GM12865 (cell line): ENCODE measurements at places on chromosomes 6 and 20.

DNA sequence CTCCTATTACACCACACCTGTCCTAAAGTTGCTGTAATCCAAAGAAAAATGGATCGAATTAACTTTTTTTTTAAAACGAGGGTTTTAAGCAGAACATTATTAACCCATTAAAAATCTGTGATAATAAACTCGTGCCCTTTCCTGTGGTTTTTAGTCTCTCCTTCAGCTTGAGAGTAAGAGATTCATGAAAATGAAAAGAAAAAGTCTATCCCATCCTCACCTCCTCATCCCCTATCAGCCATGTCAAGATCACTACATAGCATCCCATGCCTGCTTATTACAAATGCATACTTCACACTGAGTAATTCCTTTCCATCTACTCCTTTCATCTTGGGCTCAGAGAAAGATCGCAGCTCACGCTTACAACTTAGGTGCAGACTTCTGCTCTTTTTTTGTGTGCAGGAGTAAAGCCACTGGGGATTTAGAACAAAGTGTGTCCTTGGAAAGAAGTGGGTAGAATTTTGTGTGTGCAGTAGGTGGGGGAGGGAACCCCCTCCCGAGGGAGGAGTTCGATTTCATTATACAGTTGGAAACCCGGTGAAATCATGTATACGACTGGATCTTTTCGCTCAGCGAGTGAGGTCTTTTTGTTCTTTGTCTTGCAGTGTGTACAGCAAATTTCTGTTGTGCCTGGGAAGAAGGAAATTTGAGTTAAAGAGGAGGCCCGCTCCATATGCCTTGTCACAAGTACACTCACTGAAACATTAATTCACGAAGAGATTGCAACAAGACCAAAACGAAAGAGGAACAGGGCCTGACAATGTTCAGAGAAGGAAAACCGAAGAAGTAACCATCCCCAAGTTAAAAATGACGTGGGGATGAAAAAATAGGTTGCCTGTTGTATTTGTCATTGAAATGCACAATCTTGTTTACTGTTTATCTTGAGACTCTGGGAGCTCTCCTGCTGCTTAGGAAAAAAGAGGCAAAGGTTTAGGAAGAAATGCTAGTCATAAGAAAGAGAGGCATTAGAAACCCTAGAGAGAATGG, 146.5 kb upstream of the ZNF217 start:
- DNase-seq = peak; percentile 80

DNA sequence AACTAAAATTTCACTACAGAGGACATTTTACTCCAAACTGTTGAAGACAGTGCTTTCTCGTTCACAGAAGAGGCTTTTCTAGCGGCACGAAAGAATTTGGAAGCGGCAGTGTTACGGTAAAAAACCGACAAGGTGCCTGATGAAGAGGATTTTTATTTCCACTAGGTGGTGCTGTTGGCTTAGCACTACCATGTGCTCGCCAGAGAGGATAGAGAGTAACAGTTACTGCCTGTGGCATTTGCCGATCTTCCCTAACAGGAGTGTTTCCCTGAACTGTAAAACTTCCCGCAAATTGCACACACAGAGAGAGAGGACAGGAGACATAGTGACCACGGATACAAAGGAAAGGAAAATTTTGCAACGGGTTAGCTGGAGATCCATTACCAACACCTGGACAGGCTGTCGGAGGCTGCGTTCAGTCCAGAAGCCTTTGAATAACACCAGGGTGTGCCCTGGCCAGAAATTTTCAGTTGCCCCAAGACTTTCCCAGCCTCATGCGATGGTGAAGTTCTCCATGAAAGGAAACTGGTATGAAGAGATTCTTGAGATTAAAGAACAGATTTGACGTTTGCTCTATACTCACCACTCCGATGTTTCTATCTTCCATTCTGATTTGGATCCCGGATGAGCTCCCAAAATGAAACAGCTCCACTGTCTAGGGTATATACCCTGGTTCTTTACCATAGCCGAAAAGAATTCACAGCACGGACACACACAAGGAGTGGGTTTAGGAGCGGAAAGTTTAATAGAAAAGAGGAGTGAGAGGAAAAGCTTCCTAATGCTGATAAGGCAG, 48.1 kb downstream of the HLA-DPB1 start:
- DNase-seq = peak; percentile 53

DNA sequence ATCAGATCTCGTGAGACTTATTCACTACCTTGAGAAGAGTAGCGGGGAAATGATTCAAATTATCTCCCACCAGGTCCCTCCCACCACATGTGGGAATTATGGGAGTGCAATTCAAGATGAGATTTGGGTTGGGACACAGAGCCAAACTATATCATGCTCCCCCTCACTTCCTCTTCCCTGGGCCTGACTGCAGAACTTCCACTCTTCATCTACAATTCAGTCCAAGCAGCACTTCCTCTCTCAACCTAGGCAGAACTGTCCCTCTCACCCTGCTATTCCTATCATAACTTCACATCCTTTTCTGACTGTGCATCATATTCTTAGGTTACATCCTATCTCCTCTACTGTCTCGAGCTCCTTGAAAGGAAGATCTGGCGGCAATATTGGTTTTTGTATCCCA, 184.0 kb upstream of the HDDC2 start:
- no peak for DNase-seq

- no peak for DNase-seq
Observed at GRCh38 chr6:33577106-33577535, 3.0 kb downstream of the BAK1 start.

- DNase-seq = peak; percentile 43
Observed at GRCh38 chr6:158323561-158323958, 11.3 kb downstream of the TULP4 start.

GRCh38 chr6:22755605-22756004, 186.2 kb downstream of the HDGFL1 start:
- DNase-seq = no peak

GRCh38 chr6:85273870-85274269, 176.0 kb upstream of the NT5E start:
- DNase-seq = no peak

DNA sequence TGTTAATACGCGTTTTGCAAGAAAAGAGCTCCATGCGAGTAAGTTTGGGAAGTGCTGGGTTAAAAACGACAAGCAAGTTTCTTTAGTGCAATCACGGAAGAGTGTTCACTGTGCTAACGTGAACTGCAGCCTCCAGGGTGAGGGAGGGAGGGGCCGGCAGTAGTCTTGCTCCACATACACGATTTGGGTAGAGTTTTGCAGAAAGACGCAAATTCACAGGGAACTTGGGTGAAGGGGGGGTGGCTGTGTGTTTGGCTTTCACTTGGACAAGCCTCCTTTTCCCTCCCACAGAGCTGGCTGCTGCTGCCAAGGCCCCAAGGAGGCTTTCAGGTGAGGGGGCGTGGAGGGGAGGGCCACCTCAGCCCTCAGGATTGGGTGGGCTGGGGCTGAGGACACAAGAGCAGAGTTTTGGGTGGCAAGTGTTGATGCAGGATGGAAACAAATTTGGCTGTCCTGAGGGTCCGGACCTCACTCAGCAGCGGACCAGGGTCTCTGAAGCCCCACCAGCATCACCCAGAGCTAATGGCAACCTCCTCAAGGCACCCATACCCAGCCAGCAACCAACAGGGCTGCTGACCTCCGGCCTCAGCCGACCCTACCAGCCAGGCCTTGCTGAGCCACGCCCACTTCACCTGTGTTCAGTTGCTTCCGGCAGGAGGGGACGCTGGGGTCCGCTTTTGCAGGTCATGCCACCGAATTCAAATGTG, 204.5 kb downstream of the ERMARD start:
- DNase-seq = no peak

- no peak for DNase-seq
Observed at GRCh38 chr20:64119301-64119680, 11.9 kb upstream of the NPBWR2 start.

DNA sequence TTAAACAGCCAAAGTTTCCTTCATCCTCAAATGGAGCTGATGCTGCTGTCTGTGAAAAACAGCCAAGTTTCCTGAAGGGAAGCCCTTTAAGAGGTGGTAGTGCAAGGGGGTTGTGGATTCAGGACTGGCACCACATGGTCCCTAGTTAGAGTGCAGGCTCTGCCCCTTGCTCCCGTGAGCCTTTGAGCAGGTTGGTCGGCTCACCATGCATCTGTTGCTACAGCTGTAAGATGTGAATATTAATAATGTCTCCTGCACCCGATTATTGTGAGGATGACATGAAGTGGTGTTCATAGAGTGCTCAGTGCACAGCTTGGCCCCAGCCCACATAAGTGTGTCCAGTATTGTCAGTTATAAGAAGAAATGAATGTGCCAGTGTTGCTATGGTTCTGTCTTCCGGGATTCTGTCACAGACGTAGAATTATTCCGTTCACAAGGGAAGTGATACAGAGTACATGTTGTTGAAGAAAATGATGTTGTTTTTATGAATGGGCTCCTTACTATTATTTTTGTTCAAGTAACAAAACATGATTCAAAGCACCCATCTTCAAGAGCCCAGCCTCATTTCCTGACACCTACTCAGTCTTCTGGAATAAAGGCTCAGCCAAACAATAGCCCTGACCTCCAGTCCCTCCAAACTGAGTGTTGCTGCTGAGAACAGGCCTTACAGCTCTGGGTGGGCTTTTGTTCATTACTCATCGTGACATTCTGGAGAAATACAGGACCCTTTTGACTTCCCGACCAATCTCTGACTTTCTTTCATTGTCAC, 2.9 kb upstream of the PKIG start:
- DNase-seq = no peak

DNA sequence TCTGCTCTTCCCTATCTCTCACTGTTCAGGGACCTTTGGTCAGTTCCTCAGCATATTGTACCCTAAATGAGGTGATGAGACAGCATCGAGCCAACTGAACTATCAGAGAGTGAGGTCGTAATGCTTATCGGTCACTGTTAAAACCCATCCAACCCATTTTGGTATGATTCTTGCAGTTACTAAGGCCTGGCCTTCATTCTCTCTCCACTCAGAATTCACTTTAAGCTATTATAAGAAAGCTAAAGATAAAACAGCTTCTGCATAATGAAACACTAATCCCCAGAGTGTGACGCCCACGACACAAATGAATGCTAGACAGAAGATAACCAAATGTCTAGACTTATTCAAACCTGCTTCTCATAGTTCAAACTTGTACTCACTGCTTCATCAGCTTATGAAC, 175.8 kb downstream of the GMPR start:
- peak; percentile 64 for DNase-seq

GRCh38 chr6:2038092-2038491, 207.3 kb downstream of the GMDS start:
- no peak for DNase-seq

DNA sequence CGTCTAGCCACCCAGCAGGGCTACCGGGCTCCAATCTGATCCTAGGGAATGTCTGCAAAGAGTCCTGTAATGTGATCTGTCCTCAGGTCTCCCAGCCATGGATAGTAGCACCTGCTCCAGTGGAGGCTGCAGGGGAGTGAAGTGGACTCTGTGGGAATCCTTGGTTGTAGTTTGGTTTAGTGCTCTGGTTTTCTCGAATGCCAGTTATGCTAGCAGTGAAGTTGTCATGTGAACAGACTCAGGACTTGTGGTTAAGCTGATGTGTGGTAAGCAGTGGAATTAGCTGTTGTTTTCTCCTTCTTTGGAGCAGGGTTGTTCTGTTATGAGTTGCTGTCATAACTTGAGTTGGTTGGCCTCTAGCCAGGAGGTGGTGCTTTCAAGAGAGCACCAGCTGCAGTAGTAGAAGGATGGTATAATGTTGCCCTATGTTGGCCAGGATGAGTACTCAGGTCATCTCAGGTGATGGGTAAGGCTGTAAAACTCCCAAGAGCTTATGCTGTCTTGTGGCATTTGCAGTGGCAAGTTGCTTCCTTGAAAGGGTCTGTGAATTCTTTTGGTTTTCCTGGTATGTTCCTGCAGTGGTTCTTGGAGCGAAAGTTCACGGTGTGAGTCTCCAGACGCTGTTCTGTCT, 390.2 kb downstream of the UTRN start:
- peak; percentile 49 for DNase-seq

- no peak for DNase-seq
Observed at GRCh38 chr20:63254232-63254605, at the start of gene NKAIN4. NKAIN4 (minus strand) TSS chr20:63254463; CDS start chr20:63254450, 13 bp downstream.

DNA sequence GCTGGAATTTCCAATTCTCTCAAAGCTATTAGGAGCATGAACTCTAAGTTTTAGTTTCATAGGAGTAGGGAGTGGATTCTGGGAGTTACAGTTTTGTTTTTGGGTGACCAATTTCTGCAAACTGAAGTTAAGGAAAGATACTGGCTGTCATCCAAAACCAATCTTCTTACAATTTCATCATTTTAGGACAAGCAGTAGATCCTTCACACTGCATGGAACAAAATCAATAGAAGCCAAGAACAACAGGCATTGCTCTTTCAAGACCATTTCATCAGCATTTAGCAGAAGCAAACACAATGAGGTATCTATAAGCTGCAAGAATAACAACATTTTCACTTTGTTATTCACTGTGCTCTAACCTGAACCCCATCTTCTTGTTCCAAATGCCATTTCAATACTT, 173.0 kb downstream of the GMDS start:
- DNase-seq = no peak

GRCh38 chr6:37021356-37022129, 16.1 kb downstream of the FGD2 start:
- DNase-seq = peak; percentile 30

GRCh38 chr20:6966721-6967120, 199.2 kb downstream of the BMP2 start:
- DNase-seq = no peak

DNA sequence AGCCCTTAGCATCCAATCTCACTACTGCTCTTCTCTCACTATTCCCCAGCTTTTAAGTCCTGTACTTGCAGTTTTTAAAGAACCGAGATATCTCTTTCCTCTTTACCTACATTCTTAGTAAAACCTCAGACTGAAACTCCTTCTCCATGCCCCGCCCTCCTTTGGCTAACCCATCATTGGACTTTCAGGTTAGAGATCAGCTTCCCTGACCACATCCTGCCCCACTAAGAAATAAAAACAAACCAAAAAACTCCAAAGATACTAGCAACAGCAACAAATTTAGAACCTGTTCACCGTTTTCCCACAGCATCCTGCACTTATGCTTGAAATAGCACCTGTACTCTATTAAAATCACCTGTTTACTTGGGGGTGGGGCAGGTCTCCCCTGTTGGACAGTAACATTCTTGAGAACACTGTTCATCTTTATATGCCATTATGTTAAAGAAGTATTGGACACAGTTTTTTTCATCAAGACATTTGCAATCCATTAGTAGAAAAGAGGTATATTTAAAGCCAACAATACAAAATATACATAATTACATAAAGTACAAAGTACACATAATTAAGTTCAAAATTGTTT, 16.3 kb upstream of the SMAP1 start:
- DNase-seq = peak; percentile 65

GRCh38 chr6:119483908-119484307, 134.3 kb upstream of the MAN1A1 start:
- DNase-seq = no peak

DNA sequence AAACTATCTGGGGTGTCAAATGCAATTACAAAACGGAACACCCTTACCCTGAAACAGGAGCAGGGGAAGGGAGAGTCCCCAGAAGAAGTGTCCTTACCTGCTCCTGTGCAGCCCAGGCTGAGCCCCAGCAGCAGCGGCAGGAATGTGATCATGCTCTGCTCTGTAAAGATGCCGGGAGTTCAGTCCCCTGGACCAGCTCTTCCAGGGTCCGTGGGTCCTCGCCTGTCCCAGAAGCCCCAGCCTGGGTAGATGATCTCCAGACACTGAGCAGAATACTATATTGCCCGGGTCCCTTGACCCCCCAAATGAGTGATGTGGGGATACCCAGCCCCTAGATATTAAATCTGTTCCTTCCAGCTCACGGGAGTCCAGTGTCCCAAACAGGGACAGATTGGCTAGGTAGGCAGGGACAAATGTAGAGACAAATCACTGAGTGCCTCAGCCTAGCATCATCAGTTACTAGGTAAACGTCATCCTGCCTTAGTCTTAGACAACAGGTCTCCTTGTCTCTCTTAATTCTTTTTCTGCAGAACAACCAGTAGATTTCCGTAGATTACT, at the start of gene HLA-DMB:
Gene HLA-DMB, minus strand, starts transcription at position 373 of the 558 bp plus-strand sequence. Its CDS starts 221 bp downstream, at position 152.
- peak; percentile 93 for DNase-seq
